GM12891 (cell line): ENCODE measurements at places on chromosomes 1 and 21.

DNA sequence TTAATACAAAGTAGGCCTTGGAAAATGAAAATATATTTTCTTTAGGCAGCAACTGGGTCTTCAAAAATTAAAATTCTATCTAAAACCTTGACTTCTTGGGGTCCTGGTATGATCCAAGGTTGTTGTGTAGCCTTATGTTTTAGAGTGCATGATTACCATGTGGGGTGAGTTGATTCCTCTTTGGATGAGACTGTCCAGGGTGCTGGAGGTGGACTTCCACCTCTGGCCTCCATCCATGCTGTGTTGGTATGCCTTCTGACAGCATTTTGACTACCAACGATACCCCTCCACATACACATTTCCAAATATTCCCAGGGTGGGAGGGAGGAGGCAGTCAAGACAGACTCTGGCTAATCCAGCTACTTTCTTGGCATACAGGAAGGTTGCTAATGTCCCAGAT lies 205.0 kb downstream of the TNR start:
- DNase-seq = no peak

DNA sequence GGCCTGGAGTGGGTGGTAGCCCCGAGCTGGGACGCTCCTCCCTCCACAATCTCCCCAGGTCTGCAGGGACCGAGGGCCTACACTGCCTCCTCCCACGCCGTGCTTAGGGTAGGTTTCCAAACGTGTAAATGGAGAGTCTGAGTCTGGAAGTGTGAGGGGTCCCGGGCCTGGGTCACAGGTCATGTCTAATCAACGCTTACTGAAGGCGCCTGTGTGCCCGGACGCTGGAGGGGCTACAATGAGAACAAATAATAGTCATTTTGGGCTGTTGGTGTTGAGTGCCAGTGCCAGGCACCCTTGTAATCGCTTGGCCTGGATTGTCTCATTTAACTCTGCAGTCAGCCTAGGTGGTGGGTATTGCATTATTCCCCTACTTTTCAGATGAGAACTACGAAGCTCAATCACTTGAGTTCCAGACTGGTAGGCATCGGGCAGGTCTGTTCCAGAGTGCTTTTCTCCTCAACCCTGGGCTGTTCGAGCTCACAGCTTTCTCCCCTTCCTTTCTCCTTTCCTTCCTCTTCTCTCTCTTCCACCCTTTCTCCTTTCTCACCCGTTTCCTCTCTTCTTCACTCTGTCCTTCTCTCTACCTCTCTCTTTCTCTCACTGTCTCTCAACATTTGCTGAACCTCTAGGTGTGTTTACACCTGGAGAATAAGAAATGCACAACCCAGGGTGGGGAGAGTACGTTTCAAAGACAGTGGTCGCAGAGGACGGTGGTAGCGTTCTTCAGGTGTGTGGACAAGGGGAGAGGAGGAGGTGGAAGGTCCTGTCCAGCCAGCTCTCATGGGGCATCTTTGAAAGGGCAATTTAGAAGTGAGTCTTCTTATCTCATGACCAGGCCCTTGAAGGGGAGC lies 883 bp downstream of the SLC66A1 start:
- no peak for DNase-seq

GRCh38 chr1:233582439-233582838 lies 31.5 kb upstream of the KCNK1 start:
- DNase-seq = no peak

DNA sequence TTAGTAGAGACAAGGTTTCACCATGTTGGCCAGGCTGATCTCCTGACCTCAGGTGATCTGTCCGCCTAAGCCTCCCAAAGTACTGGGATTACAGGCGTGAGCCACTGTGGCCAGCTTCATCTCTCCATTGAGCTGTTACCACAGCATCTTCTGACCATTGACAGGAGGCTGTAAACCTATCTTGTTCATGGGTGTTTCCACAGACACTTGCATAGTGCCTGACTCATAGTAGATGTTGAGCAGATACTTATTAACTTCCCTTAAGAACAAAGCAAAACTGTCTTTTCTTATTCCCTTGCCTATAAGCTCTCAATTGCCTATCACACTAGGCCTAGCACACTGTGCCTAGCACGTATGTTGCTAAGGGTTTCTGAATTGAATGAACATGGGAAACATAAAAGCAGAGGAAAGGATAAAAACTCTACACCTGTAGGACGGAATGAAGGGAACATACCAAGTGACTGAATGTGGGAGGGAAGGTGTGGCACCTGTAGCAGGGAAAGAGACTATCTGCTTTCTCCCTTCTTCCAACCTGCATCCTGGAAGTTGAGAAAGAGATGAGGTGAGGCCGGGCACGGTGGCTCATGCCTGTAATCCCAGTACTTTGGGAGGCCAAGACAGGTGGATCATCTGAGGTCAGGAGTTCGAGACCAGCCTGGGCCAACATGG lies 1.2 kb upstream of the C1orf54 start:
- no peak for DNase-seq

DNA sequence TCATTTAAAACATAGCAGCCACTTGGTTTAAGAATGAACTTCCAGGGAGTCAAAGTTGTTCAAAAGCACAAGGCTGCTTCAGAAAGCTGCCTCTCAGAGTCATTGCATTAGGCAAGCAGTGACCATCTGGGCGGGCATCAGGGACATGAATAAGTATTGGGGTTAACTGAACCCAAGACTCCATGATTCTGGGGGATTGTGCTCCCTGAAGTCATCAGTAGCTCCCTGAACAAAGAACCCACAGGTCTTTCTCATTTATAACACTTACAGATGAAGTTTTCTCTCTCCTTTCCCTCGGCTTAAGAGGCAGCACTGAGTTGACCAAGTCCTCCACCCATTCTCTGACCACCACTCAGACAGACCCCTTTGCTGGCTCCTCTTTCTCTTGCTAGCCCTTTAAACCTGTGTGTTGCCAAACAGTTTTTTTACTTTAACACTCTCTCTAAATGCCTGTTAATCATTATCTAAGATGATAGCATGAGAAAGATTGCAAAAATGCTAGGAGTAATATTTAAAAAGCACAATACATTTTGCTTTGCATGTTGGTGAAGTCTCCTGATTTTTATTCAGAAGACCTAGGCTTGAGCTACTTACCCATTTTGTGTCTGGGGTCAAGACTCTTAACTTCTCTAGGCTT lies 77.0 kb upstream of the ARHGAP29 start:
- DNase-seq = no peak

GRCh38 chr1:221858818-221859611 lies 117.1 kb upstream of the DUSP10 start:
- DNase-seq = no peak

- no peak for DNase-seq
These were observed 276.6 kb downstream of the SETD4 start for GRCh38 chr21:35783721-35784120.

DNA sequence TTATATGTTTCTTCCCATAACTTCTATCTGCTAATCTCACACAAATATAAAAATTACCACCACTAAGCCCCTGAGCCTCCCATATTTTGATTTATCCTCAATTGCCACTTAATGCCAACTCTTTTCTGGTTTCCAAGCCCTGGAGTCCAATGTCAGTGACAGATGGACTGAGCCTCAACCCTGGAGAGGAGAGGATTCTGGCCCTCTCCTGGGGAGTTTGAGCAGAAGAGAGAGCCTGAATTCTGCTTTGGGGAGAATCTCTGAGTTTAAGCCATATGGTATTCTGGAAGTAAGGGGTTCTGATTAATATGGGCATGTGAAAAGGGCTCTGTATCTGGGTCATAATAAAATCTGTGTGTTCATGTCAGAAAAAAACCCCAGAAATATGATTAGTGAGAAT lies 8.5 kb downstream of the CADM3 start:
- no peak for DNase-seq

DNA sequence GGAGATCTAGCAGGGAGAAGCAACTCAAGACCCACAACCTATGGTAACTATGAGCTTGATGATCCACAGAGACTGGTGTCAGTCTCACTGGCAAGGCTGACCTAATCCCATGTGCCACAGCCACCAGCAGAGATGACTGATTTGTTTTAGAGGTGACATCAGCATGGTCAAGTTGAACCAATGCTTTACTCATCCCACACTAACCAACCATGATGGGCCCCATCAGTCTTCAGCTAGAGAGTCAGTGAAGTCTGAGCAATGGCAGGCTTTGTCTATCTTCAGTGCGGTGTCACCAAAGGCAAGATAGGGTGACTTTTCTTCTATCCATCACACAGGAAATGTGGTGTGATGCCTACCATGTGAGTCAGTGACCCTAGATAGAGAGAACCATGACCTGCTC lies 1470.7 kb downstream of the NCAM2 start:
- DNase-seq = no peak
